ENCODE measurements at places on chromosomes 1 and 21. TPM values are rescaled to one million over a fixed set of nuclear protein-coding genes. Genes with fewer than 3 reads are reported as not detected.

The GREM2 gene
- total RNA-seq = 0.52 TPM

The CTSK gene
- total RNA-seq = 7.7 TPM

The BNIPL gene
- total RNA-seq = 55.8 TPM

The GABRD gene
- 0.36 TPM for total RNA-seq

The FCRL4 gene
- 0.04 TPM for total RNA-seq

The RGS8 gene
- not detected for total RNA-seq

The CFHR3 gene
- total RNA-seq = 0.36 TPM

The SPOCD1 gene
- 0.68 TPM for total RNA-seq

The CRNN gene
- 1,110 TPM for total RNA-seq

The RIPPLY3 gene
- total RNA-seq = not detected

The TP73 gene
- 5.2 TPM for total RNA-seq

The FCRL6 gene
- not detected for total RNA-seq

The CLCC1 gene
- total RNA-seq = 10.3 TPM

The MROH7 gene
- 0.68 TPM for total RNA-seq

The CYP4X1 gene
- 25.1 TPM for total RNA-seq

The RASAL2 gene
- 19.2 TPM for total RNA-seq

The ZBTB8A gene
- 3.1 TPM for total RNA-seq
